ENCODE measurements at places on chromosomes 13 and 19.

GRCh38 chr19:29201855-29202254, 11.1 kb downstream of the UQCRFS1 start:
- no peak for DNase-seq

GRCh38 chr13:51246418-51247277, 24.4 kb downstream of the FAM124A start:
- DNase-seq, result no peak

DNA sequence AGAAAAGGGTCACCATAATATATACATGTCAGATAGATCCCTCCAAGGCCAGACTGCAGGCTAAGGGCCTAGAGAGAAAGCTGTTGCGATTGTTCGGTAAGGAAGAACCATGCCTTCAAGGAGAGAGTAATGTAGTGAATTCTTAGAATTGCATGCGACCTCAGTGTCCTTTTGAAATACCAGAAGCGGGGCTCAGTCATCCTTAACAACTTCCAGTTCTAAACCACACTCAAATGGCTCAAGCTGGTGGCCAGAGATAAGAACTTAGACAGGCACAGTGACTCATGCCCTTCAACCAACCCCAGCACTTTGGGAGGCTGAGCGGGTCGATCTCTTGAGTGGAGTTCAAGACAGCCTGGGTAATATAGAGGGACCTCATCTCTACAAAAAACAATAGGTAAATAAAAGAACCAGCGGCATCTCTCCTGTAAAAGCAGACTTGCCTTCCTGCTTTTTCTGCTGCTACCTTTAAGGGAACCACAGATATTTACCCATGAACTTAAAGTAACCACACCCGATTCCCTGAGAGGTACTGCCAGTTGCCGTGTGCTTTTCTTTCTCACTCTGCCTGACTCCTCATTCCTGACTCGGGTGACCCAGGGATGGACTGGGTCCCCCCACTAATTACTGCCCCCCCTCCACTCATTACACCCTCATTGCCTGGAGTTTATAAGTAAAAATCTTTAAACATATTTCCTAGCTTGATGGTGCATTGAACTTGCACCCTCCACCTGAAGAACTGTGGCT, 15.4 kb upstream of the SIGLEC6 start:
- DNase-seq, result no peak

- no peak for DNase-seq
Observed at GRCh38 chr13:62875118-62875640, 1459.5 kb upstream of the PCDH20 start.

GRCh38 chr13:67341406-67341805, 111.3 kb upstream of the PCDH9 start:
- DNase-seq, result no peak

DNA sequence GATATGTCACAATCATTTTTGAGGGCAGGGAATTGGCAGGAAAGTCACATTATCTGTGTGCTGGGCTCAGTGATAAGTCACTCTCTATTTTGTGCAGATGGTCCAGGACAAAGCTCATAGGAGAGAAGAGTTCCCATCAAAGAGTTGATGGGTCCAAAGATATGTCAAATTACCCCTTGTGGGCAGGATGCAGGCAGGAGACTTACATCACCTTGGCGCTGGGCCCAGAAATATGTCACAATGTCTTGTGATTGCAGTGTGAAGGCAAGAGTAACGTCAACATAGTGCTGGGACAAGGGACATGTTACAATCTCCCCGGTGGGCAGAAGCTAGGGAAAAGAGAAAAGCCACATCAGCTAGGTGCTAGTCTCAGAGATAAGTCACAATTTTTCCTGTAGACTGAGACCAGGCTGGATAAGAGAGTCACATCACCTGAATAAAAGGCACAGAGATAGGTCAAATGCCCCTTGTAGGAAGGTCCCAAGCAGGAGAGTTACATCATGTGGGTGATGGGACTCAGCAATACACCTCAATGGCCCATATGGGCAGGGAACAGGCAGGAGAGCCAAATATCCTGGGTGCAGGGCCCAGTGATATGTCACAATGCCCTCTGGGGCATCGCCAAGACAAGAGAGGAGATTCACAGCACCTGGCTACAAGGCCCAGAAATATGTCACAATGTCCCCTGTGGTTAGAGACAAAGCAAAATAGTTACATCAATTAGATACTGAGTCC, 47.9 kb downstream of the ZNF99 start:
- DNase-seq, result no peak

DNA sequence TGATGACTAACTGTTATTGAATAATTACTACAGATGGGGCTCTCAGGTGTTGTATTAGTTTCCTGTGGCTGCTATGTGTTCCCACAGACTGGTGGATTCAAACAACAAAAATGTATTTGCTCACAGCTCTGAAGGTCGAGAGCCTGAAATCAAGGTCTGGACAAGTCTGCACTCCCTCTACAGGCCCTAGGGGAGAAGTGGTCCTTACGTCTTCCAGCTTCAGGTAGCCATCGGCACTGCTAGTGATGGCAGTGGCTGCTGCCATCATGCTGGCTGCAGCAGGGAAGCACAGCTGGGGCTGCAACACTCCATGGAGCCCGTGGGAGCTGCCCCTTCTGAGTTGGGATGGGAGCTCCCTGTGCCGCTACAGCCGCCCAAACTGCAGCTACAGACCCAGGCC, 1.9 kb downstream of the TEX26 start:
- DNase-seq, result no peak

GRCh38 chr13:112622375-112622774, 34.4 kb upstream of the TUBGCP3 start:
- DNase-seq, result no peak

DNA sequence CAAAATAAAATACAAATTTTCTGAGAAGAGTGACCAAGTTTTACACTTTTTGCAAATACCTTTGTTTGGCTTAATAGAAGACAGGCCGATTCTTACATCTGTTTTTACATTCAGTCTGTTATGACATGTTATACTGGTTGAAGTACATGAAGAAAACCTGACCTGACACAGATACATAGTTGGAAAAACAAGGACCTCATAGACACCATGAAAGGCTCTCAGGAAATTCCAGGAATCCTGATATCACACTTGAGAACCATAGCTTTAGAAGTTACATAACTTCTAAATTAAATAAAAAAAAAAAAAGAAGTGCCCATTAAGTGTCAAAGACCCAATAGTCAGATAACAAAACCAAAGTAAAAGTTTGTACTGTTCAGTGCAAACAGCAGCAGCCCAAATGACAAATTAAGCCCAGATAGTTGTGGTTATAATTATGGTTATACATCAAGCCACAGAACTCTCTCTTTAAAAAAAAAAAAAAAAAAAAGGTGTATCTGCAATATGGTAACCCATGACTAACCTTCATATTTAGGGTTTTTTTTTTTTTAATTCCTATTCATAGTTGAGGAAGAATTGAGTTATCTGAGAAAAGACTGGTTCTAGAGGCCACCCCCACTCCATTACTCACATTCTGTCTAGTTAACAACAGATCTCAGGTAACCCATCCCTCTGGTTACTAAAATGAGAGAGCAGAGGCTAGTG, 19.8 kb downstream of the RBM26 start:
- no peak for DNase-seq

DNA sequence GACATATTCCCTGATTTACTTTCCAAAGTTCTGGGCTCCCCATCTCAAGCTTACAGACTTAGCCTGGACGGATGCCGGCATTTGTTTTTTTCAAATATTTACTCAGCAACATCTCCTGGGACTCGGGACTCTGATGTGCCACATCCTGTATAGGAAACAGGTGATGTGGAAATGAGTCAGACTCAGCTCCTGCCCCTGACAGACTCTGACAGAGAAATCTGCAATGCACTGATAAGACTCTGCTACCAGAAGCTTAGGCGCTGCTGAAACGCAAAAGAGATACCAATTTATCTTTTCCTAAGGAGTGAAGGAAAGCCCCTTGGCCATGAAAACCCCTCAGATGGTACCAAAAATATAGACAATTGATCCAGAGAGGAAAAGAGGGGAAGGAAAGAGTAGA, 16.2 kb downstream of the LAIR2 start:
- DNase-seq, result peak; percentile 36

DNA sequence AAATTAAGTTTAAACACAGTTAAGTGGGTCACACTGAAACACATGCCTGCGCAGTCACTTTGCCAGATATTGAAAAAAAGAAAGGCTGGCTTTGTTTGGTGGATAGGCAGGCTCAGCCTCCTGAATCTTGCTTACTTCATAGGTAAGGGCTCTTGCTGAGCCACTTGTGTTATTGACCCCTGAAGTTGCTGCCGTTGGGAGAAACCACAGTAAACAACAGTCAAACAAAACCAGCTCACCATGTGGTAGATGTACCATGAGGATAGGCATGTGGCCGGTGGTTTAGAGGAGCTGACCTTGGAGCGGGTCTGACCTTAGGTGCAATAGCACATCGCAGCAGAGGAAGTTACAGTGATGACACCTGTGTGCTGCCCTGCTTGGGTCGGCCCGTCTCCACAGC, 52.2 kb downstream of the SPATA13 start:
- DNase-seq, result no peak

DNA sequence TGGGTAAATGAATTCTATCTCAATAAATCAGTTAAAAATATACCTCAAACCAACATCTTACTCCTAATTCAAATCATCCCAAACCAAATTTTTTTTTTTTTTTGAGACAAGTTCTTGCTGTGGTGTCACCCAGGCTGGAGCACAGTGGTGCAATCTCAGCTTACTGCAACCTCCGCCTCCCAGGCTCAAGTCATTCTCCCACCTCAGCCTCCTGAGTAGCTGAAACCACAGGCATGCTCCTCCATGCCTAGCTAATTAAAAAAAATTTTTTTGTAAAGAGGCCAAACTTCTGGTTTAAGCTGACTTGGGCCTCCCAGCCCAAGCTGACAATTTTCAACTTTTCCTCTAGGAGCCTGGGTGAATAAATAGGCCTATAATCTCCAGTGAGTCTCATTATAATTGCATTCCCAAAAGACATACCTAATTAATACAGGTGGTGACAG, 22.1 kb upstream of the OLFM2 start:
- DNase-seq, result no peak
